Dermis microvascular lymphatic vessel endothelial cell (primary cell): ENCODE measurements at places on chromosomes 16 and 17. TPM values are rescaled to one million over a fixed set of nuclear protein-coding genes. Genes with fewer than 3 reads are reported as not detected.

Gene TBC1D3H
- total RNA-seq, result not detected in 2 replicates

Gene ABCC11
- total RNA-seq, result not detected in 2 replicates

Gene OR1E2
- total RNA-seq, result not detected in 2 replicates

Gene ATP2A3
- under 0.01 TPM in 1 of 2 replicates, not detected in the other for total RNA-seq

Gene SNAI3
- total RNA-seq, result 0.13 and 0.25 TPM in 2 replicates

DNA sequence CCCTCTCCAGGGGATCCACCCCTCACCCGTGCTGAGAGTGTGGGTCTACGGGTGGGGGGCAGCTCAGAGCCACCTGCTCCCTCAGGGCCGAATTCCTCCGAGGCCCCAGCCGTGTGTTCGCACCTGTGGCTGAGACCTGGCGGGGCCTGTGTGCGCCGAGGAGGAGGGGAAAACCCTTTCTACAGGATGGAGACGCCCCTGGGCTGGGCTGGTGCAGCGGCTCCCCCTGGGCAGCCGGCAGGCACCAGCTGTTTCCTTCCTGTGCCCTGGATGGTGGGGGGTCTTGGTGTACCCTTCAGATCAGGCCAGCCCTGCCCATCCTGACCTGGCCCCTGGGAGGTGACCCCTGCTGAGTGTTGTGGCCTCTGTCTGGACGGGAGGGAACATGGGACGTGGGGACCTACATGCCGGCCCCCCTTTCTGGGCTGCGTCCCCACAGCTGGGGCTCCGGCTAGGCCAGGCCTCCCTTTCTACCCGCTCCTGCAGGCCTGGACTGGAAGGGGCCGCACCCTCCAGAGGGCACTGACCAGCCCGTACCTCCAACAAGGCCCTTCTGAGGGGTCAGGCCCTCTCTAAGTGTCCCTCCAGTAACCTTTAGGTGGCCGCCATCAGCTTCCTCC, 28.3 kb upstream of the PABPN1L start:
- DNase-seq, result no peak

DNA sequence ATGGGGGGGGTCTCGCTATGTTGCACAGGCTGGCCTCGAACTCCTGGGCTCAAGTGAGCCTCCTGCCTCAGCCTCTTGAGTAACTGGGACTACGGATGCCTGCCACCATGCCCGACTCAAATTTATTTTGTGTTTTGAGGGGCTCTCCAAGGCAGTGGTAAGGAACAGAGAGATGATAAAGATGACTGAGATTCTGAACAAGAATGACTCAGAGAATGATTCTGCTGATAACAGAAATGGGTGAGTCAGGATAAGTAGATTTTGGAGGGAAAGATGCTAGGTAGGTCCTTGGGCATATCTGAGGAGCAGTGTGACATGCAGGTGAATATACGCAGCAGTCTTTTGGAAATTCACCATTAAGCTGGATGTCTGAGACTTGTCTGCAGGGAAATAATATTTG, 2.6 kb downstream of the TMEM220 start:
- DNase-seq, result no peak

DNA sequence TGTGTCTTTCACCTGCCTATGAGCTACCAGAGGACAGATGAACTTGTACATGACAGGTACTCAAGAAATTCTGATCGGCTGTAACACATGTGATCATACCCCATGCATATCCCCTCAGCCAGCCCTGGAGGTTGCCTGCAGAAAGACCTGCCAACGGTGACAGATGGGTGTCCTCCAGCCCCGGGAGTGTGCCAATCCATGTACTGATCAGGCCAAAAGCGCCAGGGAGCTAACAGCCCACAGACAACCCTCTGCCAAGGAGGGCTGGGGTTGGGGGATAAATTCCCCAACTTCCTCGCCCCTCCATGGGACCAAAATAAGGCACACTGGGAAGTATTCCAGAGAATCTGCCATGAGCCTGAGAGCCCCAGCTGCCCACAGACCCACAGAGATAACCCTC, 189.4 kb downstream of the CCT6B start:
- DNase-seq, result no peak
